HL-60 (cell line): ENCODE measurements at places on chromosomes 7 and 10.

DNA sequence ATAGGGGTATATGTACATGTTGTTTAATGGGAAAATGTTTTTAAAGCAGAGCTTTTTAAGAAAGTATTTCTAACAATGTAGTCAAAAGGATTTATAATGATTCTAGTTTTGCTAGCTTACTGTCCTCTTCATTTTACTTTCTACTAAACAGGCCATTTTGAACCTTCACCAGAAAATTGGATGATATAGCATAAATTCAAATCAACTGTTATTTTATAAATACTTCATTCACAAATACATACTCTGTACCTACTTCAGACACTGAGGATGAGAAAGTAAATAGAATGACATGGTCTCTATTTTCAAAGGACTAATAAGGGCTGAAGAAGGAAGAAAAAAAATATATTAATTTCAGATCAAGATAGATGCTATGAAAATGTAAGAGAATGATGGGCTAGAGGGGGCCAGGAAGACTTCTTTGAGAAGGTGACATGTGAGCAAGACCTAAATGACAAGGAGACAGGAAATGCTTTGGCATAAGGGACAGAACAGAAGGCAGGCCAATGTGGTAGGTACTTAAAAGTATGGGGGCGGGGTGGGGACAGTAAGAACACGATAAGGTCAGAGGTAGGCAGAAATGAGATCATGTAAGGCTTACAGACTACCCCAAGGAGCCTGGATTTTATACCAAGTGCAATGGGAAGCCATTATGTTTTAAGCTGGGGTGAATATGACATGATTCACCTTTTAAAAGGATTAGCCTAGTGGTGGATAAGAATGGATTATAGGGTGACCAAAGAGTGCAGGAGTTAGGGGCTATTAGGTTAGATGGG lies 5.2 kb downstream of the NAMPT start:
- DNase-seq = no peak

DNA sequence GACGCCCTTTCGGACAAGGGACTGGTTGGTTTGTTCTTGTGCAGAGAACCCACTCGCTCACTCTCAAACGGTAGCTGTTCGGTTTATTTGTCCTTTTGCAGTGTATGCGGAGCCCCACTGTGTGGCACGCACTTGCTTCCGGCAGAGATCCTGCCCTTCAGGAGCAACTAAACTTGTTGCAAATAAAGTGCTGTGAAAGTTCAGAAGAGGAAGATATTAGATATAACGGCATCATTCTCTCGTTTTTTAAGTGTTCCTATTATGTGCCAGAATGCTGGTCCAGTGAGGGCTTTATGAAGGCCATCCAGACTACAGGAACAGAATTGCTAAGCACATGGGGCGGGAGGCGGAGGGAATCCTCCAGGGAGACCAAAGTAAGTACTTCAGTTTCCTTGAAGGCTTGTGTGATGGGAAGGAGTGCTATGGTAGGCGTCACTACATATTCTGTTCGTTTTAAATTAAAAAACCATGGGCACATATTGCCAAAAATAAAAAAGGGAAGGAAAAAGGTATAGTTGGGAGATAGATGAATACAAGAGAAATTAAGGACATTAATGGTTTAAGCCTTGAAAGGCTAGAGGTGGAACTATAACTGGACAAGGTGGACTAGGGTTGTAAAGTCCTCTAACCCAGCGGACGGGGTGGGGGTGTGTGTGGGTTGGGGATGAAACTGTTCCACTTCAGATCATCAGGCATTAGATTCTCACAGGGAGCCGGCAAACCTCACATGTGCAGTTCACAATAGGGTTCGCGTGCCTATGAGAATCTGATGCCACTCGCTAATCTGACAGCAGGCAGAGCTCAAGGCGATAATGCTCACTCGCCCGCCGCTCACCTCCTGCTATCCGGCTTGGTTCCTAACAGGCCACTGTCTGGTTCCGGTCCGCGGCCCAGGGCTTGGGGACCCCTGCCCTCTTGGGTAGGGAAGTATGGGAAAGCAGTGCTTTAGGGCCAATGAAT lies 704 bp upstream of the ERLIN1 start:
- no peak for DNase-seq

- DNase-seq = no peak
These were observed 166.6 kb downstream of the ARHGAP21 start for GRCh38 chr10:24556750-24557742.

DNA sequence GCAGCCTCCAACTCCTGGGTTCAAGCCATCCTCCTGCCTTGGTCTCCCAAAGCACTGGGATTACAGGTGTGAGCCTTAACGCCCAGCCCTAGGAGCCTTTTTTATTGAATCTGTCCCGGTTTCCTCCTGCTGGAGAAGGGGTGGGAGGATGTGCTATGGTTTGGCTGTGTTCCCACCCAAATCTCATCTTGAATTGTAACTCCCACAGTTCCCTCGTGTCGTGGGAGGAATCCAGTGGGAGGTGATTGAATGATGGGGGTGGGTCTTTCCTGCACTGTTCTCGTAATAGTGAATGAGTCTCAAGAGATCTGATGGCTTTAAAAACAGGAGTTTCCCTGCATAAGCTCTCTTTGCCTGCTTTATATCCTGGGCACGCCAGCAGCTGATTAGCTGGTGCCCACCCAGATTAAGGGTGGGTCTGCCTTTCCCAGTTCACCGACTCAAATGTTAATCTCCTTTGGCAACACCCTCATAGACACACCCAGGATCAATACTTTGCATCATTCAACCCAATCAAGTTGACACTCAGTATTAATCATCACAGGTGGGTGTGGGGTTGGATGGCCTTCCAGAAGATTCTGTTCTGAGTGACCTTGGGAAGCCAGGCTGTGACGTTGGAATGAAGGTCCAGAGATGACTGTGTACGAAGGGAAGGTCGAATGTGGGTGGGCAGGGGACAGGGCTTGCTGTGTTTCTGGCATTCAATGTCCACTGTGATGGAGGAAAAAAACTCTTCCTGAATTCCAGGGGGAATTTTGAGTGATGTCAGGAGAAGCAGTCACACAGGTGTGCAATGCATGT lies 33.8 kb upstream of the CUX1 start:
- DNase-seq = no peak

GRCh38 chr10:116141855-116142254 lies 131.2 kb downstream of the GFRA1 start:
- DNase-seq = no peak

GRCh38 chr10:132740588-132740987 lies 45.4 kb downstream of the NKX6-2 start:
- DNase-seq = no peak
